ENCODE measurements at places on chromosomes 11 and 22. TPM values are rescaled to one million over a fixed set of nuclear protein-coding genes. Genes with fewer than 3 reads are reported as not detected.

GRCh38 chr11:63553759-63554158, 9.4 kb downstream of the PLAAT2 start:
- no peak for DNase-seq

GRCh38 chr11:58395581-58395980, 11.1 kb downstream of the OR5B3 start:
- no peak for DNase-seq

SPDYC gene
- not detected for total RNA-seq

TSGA10IP gene
- not detected for total RNA-seq

CASP4 gene
- total RNA-seq = 56.6 TPM

NAALADL1 gene
- total RNA-seq = 56.8 TPM

Measured in ascending aorta (tissue), 2 donors.